NCI-H2029 (cell line): ENCODE measurements at places on chromosomes 3 and 15.
A peak's percentile ranks its signal among the peaks of the same experiment; 100 is the strongest.

GRCh38 chr3:128176276-128176833 lies 23.1 kb downstream of the EEFSEC start:
- no peak for DNase-seq

DNA sequence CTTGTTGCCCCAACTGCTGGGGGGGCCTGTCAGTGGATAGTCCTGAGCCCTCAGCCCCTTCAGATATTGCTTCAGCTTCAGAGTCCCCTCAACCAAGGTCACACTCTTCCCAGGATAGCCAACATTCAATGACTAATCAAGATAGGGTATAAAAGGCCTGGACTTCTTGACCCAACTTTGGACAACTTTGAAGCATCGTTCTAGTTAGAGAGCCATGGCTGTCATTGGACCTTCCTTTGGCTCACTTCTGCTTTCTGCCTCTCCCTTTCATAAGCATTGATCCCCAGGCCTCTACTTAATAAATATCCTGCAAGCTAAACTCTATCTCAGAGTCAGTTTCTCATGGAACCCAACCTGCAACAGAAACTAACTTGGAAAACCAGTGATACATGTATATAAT lies 31.3 kb upstream of the DCLK3 start:
- no peak for DNase-seq

GRCh38 chr15:76391847-76392246 lies 55.3 kb downstream of the ISL2 start:
- DNase-seq, result no peak

GRCh38 chr15:42679285-42680141 lies 57.4 kb downstream of the CDAN1 start:
- DNase-seq, result peak; percentile 26

DNA sequence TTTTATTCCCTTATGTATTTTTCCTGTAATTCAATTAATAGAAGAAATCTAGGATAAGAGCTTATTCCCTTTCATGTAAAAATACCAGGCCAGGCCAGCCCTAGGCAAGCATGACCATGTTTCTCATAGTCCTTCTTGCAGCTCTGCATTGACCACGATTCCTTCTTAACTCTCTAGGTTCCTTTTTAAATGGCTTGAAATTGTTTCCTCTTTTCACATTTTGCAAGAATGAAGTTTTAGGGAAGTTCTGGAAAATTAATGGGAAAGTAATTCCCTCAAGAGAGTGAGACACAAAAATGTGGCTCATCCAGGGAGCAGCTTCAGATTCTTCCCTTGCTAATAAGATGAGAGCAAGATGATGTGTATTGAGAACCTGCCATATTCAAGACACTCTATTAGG lies 116.5 kb upstream of the FGF7 start:
- DNase-seq, result no peak

DNA sequence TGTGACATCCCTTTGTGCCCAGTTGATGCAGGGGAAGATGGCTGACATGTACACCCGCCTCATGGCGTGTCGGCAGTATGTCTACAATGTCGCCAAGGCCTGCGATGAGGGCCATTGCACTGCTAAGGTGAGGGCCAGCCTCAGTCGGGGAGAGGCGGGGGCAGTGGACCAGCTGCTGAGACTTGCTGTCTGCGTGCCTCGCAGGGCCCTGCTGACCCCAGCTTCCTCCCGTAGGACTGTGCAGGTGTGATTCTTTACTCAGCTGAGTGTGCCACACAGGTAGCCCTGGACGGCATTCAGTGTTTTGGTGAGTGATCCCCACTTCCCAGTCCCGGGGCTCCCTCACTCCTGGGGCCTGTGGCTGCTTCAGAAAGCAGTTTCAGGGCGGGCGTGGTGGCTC lies 10.5 kb downstream of the IVD start:
- no peak for DNase-seq

DNA sequence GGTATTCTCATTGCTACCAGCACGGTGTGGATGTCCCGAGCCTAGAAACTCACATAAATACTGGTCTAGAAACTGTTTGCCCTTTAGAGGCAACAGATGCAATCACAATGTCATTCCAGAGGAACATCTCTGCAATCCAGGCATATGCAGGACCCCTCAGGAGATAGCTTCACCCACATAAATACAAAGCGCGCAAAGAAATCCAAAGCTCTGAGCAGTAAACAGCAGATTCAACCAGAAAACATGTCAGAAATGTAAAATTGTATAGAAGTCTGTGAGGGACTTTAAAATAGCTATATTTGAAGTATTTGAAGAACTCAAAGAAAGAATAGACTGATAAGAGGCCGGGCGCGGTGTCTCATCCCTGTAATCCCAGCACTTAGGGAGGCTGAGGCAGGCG lies 291.7 kb downstream of the FAM43A start:
- DNase-seq, result no peak

DNA sequence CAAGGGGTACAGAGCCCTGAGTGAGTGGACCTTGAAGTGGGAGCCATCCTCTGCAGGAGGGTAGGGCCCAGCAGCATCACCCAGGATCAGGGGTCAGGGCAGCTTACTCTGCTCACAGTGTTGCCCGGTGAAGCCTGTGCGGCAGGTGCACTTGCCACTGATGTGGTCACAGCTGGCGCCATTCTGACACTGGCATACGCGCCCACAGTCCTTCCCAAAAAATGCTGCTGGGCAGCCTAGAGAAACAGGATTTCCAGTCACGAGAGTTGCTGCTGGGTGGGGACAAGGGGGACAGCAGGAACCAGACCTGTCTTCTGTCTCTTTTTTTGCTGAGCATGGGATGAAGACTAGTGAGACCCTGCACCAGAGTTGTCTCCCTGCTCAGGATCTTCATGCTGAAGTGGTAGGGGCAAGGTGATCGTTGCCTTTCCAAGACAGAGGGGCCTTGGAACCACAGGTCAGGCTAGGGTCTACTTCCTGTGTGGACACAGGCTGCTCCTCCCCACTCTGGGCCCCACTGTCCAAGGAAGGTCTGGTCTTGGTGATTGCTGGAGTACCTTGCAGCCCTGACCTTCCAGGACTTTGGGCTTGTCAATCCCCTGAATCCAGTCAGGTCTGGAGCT lies 46.9 kb downstream of the RAB11A start:
- no peak for DNase-seq

GRCh38 chr3:196498297-196498696 lies 5.3 kb downstream of the RNF168 start:
- no peak for DNase-seq

- DNase-seq, result no peak
Observed at GRCh38 chr3:4643904-4644547, 150.9 kb downstream of the ITPR1 start.
